ENCODE measurements at places on chromosomes 4 and X.

- DNase-seq = no peak
These were observed 433.6 kb downstream of the GASK1B start for GRCh38 chr4:157739242-157739641.

GRCh38 chr4:2608291-2608690, 71.8 kb downstream of the FAM193A start:
- no peak for DNase-seq

GRCh38 chr4:1227816-1228215, 21.1 kb downstream of the CTBP1 start:
- DNase-seq = no peak

- DNase-seq = no peak
These were observed 371.1 kb downstream of the FBXO8 start for GRCh38 chr4:173912384-173912783.

DNA sequence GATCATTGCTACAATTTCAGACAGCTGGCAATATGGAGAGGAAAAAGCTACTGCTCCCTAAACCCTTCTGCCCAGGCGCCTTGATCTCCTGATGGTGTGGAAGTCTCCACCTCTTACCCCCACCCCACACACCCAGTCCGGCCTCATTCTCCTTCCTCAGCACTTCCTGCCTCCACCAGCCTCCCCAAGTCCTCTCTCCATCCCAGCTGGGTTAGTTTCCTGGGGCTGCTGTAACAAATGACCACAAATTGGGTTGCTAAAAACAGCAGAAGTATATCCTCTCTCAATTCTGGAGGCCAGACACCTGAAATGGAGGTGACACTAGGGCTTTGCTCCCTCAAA, 1.1 kb upstream of the CCNQ start:
- DNase-seq = peak; percentile 4

- DNase-seq = no peak
These were observed 754.7 kb downstream of the KCTD8 start for GRCh38 chr4:43693876-43694275.

GRCh38 chr4:70816894-70817293, 22.8 kb downstream of the GRSF1 start:
- no peak for DNase-seq

- peak; percentile 24 for DNase-seq
These were observed 5.6 kb downstream of the PCDH18 start for GRCh38 chr4:137526681-137527080.

DNA sequence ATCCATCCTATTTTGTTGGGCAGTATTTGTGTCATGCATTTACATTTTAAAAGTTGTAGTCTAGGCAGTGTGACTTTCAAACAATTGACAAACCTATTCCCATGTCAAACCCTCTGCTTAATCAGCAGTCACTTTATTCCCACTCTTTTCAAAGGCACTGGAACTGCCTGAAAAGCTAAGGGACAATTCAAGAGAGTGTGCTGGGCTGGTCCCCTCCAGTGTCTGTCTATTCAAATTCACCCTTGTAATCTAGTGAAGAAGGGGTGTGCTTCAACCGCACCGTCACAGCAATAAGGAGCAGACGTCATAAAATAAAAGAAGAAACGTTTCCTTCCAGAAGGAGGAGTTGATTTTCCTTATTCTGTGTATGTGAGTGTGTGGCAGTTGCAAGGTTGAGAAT, 197.0 kb upstream of the MAD2L1 start:
- no peak for DNase-seq

DNA sequence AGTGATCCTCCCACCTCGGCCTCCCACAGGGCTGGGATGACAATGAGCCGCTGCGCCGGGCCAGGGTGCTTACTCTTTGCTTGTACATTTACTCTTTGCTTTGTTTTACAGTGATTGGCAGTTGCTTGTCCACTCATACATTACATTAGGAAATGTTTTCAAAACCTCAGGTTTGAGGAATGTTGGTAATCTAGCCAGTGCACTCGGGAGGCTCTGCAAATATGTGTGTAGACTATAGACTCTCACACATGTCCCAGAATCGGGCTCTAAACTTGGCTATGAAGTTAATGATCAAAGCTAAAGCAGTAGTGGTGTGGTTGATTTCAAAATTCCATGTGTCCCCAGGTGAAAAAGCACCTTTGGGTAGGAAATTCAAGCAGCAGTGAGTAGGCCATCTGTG, 20.5 kb downstream of the TRMT44 start:
- no peak for DNase-seq

DNA sequence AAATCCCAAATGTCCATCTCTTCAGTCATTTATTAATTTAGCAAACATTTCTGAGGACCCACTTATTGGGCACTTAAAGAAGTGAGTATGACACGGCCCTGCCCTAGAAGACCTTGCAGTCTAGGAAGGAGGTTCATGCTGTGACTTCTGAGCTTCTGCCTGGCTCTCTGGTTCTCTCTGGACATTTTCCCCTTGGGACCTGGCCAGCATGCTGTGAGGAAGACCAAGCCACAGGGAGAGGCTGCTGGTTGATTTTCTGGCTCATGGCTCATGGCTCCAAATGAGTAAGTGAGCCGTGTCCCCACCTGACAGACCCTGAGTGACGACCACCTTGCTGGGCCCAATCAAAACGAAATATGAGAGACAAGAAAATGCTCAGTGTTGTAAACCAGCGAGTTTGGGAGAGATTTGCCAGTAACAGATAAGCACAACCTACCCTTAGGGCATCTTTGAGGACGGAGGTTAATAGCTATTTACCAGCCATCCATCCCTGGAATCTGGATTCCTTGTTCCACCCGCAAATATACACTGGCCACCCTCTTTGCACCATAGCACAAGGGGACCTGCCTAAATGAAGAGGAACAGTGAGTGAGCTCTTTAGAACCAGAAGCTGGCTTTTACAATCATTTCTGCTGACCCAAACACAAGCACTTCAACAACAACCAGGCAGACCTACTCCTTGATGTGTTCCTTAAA, 876 bp downstream of the MPP1 start:
- DNase-seq = no peak

DNA sequence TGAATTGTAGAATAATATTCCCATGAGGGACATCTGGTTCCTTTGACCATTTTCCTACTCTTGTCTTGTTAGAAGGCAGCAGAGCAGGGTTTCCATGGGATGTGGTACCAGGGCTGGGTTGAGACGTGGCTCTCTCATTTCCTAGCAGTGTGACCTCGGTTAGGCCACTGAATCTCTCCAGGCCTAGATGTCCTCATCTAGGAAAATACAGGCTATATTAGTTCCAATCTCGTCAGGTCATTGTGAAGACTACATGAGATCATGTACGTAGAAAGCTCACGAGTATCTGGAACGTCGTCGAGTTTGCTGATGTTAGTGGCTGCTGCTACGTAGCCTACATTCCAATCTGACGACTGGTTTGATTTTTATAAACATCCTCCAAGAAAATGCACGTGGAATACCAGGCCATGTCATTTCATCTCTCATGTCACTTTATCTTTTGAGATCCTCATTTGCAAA, 278.2 kb upstream of the GATB start:
- peak; percentile 17 for DNase-seq

DNA sequence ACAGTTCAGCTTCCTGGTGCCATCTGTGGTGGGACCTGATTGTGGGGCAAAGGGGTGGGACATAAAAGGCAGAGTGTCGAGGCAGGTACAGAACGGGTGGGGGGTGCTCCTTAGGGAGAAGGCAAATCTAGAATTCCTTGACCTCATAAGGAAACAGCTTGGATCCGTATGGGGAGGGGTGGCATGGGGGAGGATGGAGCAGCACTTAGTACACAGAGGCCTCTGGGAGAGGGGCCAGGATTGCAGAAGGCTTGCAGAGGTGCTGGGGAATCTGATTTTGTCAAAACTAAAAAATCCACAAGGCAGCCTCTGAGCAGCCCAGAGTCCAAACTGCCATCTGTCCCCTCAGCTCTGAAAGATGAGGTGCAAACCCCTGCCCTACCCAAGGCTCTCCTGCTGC, 2.3 kb upstream of the EMD start:
- peak; percentile 26 for DNase-seq

GRCh38 chr4:7909463-7910262, 30.0 kb downstream of the AFAP1 start:
- DNase-seq = no peak

DNA sequence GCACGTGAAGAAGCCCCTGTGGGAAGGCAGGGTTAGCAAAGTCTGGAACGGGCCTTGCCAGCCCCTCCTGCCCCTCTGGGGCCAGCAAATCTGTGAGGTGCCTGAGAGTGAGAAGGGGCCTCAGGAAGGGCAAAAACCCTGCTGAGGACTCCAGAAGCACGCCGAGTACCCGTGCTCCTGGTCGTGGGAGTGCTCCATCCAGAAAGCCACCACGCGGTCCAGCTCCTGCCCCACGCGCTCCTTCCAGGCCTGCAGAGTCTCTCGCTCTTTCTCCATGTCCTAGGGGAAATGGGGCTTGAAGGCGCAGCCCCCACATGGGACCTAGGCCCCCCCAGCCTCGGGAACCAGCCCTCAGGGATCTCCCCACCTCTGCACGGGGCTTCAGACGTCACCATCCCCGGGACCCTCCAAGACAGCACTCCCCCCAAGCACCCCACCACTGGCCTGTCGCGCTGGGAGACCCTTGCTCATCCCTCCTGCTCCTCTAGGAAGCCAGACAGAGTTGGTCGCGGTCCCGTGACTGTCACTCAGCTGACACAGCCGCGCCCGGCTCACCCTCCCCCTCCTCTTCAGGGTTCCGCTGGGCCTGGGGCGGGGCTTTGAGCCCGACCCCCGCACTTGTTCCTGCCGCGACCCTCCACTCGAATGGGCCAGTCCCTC, at the start of gene RENBP:
TSS of gene RENBP (minus strand) at position 504 of the 660 bp plus-strand sequence. CDS start at position 471, 33 bp downstream.
- DNase-seq = no peak

- peak; percentile 92 for DNase-seq
These were observed 28.5 kb downstream of the TBCK start for GRCh38 chr4:106287353-106287969.

DNA sequence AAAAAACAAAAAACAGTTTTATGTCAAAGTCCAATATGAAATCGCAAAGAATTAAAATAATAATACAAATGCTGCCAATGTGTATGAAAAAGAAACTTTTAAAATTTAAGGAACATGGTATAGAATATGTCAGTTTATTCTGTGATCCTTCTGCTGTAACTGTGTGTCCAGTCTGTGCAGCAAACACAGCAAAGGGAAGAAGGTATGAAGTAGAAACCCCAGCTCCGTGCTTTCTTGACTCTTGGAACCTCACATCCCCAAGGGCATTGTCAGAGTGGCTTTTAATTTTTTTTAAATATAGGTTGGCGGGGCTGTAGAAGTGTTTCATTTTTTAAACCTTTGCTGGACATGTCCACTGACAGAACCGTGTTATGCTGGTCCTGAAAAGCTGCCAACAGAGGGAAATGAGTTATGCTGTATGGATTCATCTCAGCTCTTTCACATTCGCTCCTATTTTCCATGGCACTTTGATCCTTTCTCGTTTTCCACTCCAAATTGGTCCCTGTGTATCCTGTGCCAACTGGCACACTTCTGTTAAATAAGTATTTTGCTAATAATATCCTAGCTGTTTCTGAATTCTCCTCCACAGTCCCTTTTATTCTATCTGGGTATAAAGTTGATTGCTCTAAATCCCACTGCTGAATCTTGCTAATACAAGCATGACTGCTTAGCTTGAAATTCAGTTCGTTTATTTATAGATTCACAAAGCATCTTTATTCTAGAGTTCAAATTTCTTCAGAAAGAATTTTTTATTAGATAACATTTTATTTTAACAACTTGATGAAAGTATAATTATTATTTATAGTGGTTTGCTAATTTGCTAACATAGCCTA, 127.0 kb upstream of the DDIT4L start:
- peak; percentile 20 for DNase-seq

DNA sequence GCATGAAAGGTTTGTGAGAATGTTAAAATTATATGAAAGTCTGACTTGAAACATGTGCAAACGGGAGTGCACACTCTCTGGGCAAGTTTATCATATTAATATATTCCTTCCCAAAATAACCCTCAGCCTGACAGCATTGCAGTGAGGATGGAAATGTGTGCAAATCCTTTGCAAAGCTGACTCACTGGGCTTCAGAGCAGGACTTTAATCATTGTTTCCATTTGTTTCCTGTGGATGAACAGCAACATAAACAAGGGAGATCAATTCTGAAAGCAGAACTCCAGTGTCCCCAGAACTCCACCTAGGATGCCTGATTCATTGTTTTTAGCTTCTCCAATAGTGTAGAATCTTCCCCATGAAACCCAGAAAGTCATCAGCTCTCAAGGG, 32.9 kb downstream of the SLC2A9 start:
- no peak for DNase-seq

GRCh38 chrX:3820167-3820566, 106.7 kb upstream of the PRKX start:
- peak; percentile 69 for DNase-seq

DNA sequence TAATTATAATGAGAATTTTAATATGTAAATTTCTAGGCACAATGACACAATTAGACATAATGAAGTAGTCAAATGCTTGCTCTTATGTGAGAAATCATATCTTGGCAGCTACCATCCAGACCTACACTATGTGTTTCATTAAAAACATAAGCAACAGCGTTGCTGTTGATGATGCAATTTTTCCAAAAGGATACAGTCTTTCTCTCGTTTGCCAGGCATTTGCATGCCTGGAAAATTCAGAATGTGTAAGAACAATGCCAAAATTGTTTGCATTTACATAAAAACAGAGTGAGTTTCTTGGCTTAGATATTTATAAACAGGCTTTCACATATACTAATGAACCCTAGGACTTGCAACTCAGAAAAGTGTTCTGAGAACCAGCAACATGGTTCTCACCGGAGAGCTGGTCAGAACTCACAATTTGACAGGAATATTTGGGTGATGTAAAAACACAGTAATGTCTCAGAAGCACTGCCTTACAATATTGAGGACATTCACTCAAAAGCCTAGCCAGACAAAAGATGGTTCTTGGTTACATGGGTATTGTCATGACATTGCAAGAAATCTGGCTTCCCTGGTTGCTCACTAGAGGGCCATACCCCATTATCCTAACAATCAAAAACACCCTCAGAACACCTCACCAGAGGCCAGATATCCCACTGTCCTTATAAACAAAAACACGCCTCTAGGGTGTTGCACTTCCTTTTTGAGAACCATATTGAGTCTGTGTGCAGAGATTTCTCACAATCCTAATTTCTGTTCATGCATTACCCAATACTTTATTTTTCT, 1029.0 kb upstream of the AGA start:
- no peak for DNase-seq
